ENCODE measurements at places on chromosomes 4 and X.

- DNase-seq = no peak
These were observed 473.5 kb upstream of the FAM241A start for GRCh38 chr4:111671756-111672155.

GRCh38 chr4:73589887-73590801 lies 30.1 kb downstream of the RASSF6 start:
- no peak for DNase-seq

DNA sequence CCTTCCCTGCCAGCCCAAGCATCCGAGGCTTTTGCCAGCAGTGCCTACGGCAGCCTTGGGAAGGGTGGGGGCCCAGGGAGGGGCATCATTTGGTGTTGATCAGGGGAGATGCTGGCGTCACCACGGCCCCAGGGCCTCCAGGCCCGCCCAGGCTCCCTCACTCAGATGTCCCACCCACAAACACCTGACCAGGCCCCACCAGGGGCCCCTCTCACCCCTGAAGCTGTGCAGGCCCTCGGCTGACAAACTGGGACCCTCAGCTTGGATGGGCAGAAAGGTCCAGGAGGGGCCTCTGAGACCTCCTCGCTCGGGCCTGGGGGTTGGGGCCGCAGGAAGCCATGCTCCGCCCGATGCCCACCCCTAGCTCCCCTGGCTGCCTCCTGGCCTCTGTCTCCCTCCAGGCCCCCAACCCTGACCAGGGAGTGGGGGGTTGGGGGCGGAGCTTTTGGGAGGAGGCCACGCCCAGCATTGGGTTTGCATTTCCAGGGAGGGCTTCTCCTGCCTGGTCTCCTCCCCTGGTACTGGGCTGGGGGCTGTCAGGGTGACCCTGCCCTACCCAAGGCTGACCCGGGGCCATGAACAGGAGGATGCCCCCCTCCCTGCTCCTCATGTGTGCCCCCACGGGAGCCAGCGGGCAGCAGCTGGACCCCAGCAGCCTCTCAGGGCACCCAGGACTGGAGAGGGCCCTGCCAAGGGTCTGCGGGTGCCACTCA lies 33.4 kb upstream of the SPON2 start:
- no peak for DNase-seq

DNA sequence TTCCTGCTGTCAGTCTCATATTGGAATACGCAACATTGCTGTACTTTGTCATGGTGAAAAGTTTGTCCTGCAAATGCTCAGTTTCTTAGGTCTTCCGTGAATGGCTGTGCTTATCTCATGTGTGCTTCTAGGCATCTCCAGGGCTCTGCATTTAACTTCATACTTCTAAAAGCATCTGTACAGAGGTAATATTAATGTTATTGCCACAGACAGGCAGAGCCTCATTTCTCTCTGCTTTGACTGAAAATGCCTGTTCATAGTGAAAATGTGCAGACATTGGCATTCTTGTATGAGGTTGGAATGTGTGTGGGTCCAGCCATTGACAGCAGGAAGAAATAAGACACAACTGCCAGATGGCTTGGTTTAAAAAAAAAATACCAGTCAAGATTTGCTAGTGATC lies 140.1 kb upstream of the TTC29 start:
- DNase-seq = no peak

- no peak for DNase-seq
These were observed 730.1 kb downstream of the CCSER1 start for GRCh38 chr4:90857081-90857820.

DNA sequence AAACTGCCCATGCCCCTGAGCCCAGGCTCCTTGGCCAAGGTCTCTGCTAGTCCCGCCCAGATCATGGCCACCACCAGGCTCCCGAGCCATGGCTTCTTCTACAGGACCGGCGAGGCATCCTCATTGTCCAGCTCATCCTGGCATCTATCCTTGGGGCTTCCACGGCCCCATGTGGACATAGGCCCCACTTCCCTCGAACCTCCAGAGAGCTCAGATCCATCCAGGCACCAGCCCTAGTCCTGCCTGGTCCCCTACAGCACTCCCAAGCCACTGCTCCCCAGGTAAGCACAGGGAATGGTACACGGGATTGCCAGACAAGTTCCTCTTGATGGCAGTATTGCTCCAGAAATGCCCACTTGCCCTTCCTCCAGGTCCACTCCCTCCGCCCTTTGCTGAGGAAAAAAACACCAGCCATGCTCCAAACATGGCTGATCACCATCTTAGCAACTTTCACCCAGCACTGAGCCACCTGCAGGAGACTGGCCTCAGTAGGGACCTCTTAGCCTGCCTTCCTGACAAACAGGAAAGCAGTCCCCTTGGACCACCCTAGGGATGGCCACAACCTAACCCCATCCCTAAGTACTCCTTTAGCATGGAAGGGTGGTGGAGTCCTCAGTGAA lies 272.1 kb upstream of the AGTR2 start:
- DNase-seq = no peak

Data from stimulated activated CD8-positive, alpha-beta memory T cell treated with anti-CD3 and anti-CD28 coated beads, Interleukin-2, amount 100 ng/mL, for 48 hours (primary cell).